ENCODE measurements at places on chromosomes 2 and 18.

DNA sequence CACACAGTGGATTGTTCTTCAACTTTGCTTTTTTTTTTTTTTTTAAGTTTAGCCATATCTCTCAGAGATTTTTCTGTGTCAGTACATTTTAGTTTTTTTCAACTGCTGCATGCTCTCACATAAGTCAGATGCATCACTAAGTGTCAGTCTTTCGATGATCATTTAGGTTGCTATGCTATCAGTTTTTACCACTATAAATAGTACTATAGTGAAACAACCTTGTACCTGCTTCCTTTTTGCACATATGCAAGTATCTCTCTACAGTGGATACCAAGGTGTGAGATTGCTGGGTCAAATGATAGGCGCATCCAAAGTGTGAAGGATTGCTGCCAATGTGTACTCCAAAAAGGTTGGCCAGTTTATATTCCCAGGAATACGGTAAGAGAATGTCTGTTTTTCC, 33.5 kb upstream of the MAP4K3 start:
- no peak for DNase-seq

DNA sequence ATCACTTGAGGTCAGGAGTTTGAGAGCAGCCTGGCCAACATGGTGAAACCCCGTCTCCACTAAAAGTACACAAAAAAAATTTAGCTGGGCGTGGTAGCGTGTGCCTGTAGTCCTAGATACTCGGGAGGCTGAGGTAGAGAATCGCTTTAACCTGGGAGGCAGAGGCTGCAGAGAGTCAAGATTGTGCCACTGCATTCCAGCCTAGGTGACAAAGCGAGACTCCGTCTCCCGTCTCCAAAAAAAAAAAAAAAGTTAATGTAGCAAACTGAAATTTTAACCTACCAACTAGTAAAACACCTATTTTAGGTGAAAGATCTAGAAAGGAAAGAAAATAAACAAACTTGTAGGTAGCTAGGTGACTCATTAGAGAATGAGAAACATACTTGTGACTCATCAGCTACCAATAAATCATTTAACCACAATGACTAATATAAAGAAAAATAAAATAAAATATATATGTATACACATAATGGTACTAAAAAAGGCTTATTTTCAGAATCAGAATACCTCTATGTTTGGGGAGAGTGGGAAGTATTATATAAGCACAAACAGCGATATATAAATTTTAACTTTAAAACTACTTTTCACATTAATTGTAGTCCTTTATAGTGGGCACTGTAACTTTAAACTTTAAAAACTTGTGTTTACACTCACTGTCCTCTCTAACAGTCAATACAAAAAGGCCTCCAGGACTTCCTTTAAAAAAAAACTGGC, 36.6 kb downstream of the DARS1 start:
- peak; percentile 15 for DNase-seq

DNA sequence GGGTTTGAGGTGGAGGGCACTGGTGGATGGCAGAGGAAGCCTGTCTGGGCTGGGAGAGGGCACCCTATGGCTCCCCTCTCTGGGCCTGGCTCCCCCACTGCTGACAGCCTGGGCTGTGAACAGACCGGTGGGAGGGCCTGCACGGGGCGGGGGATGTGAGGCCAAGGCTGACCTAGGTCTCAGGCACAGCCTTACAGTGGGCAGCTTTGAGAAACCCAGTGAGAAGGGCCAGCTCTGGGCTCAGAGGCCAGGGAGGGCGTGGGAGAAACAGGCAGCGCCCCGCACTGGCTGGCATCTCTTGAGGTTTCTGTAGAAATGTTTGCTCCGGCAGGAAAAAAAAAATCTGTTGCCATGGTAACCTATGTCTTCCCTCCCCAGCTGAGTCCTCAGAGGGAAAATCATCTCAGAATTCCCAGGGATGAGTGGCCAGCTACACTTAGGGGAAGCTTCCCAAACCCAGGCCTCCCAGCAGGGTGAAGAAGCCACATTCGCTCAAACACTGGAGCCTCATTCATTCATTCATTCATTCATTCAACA, 71.7 kb upstream of the TAF1B start:
- DNase-seq = no peak

DNA sequence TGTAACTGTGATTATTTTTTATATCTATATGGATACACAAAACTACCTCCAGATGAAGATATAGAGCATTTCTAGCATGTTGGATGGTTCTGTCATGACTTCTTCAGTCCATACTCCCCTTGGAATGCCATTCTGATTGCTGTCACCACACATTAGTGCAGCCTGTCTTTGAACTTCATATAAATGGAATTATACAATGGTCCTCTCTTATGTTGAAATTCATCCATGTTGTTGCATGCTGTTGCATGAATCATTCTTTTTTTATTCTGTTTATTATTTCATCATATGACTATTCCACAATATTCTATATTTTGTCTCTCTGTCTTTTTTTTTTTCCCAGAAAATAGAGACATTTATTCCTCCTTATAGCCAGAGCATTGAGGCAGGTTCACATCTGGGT, 74.1 kb downstream of the OSBPL6 start:
- DNase-seq = peak; percentile 11

GRCh38 chr2:18154812-18155211, 276.3 kb downstream of the KCNS3 start:
- DNase-seq = no peak

GRCh38 chr18:24656050-24656449, 195.6 kb downstream of the HRH4 start:
- no peak for DNase-seq

GRCh38 chr18:6878556-6879297, 149.2 kb downstream of the ARHGAP28 start:
- DNase-seq = no peak

DNA sequence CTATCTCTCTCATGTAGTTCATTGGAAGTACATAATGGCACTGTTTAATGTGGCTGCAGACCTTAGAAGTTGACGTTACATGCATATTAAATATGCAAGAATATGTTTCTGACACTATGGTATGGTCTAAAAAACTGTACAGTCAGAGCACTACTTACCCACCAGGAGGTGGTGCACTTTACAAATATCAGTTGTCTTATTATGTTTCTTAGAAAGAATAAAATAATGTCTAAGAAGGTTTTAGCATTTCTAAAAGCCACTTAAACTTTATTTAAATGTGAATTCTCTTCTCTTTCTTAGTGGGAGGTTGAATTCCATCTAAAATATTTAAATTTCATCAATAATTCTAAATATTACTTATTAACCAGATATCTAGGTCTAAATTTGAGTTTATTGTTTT, 4.3 kb downstream of the TMEFF2 start:
- peak; percentile 41 for DNase-seq

DNA sequence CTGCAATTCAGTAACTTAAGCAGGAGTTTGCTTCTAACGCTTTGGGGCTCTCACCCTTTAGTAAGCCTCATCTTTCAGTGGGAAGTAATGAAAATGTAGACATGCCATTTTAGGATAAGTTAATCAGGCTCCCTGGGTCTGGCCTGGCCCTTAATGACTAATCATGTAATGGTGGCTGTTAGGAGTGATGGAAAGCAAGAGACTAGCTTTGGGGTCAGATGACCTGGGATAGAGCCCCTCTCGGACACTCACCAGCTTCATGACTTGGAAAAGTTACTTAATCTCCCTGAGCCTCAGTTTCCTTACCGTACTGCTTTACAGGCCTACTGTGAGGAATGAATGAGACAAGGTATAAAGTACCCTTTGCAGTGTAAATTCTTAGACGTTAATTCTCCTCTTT, 194.4 kb downstream of the LPIN1 start:
- DNase-seq = no peak

DNA sequence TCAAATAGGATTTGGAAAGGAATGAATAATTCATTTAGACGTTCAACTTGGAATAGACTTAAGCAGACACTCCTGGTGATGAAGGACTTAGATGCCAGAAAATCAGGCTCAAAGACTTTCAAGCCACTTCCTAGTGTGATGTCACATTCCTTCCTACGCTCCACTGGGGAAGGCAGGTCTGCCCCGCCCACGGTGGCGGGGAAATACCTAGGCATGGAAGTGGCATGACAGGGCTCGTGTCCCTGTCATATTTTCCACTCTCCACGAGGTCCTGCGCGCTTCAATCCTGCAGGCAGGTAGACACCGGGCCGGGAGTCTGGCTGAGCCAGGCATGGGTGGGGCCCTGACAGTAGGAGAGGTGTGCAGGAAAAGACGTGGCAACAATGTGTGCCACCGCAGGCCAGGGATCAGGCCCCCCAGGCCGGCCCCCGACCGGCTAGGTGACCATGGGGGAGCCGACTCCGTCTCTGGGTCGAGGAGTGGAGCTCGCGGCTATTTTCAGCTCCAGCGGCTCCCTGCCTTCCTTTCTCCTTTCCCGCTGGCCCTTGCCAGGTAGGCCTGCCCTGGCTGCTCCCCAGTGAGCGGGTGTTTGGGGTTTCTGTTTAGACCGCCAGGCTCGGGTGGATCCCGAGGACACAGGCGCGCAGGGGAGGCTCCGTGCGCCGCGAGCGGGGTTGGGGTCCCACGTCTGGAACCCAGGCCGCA, at the start of gene IL1RL2:
TSS of gene IL1RL2 (plus strand) at position 233 of the 705 bp plus-strand sequence. CDS start 845 bp downstream, outside the sequence.
- DNase-seq = peak; percentile 41

- no peak for DNase-seq
Measured at GRCh38 chr18:10916865-10917264, 232.5 kb downstream of the PIEZO2 start.

- no peak for DNase-seq
Measured at GRCh38 chr2:224666951-224667553, 49.1 kb downstream of the CCDC195 start.

DNA sequence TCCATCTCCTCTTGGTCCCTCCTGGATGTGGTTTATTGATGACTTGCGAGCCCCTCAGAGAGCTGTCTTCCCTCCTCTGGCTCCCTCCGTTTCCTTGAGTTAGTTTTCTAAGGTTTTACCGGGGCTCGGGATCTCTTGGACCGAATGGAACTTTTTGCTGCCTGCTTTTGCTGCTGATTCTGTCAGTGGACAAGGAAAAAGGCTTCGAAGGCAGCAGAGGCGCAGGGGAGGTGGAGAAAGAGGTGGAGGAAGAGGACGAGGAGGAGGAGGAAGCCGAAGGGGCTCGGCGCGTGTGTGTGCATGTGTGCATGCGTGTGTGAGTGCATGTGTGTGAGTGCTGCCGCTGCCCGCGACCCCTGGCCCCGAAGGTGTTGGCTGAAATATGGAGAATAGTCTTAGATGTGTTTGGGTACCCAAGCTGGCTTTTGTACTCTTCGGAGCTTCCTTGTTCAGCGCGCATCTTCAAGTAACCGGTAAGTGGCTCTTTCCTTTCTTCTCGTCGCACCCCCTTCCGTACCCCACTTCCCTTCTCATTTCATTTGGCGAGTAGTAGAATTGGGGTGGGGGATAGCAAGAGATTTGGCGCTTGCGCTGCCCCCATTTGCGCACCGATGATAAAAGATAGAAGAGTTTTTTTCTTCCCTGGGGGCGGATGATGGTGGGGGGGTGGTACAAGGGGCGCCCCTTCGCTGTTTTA, 557 bp downstream of the DCC start:
- no peak for DNase-seq

DNA sequence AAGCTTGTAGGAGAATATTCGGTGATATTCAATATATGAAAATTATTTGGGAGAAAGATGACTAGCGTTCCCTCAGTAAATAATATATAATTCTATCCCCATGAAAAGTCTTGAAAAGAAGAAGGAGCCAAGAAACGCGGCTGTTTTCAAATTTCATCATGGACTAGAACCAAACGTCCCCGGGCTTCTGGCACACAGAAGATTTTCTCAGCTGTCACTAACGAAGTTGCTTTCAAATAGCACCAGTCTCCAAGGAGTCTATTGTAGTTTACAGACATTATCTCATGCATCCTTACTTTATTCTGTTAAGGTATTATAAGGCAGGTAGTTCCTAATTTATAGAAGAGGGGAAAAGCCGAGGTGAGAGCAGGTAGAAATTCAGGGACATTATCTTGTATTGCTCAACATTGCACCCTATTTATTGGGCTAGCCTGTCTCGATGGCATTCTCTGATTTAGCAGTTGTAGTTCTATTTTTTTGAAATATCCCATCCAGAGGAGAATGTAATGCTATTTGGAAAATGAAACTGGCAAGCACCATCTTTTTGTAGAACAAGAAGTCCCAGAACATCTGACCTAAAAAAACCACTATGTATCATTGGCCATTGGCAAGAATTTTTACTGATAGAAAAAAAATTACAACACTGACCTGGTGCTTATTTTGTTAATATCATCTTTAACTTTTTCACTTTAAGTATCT, 198.1 kb upstream of the RASGRP3 start:
- no peak for DNase-seq

GRCh38 chr2:38634684-38635083, 31.2 kb upstream of the GALM start:
- DNase-seq = peak; percentile 80

- DNase-seq = peak; percentile 31
Measured at GRCh38 chr2:73260338-73260984, 23.8 kb downstream of the FBXO41 start.

DNA sequence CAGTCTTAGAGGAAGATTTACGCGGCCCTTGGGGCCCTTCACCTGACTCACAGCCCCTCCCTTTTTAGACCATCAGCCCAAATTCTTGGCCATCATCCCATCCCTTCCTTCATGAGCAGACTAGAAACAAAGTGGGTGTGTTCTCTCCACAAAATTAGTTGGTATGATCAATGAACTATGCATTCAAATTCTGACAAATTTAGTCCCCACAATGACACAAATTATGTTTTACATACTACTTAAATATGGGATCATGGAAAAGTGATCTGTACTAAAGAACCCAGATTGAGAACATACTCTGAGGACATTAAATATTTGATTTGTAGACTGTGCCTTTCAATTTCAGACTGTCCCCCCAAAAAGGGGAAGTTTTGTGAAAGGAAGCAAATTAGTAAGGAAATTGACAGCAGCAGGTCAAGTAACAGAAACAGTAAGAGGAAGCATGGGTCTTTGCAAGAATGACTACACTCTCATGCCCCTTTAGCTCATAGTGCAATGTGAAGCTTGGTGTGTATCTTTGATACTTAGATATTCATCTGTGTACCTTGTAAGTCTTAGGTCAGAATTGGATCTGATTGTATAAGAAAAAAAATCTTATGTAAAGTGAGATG, 2.2 kb upstream of the MAPRE2 start:
- DNase-seq = peak; percentile 91

- no peak for DNase-seq
Measured at GRCh38 chr2:925309-925708, 25.3 kb upstream of the SNTG2 start.

DNA sequence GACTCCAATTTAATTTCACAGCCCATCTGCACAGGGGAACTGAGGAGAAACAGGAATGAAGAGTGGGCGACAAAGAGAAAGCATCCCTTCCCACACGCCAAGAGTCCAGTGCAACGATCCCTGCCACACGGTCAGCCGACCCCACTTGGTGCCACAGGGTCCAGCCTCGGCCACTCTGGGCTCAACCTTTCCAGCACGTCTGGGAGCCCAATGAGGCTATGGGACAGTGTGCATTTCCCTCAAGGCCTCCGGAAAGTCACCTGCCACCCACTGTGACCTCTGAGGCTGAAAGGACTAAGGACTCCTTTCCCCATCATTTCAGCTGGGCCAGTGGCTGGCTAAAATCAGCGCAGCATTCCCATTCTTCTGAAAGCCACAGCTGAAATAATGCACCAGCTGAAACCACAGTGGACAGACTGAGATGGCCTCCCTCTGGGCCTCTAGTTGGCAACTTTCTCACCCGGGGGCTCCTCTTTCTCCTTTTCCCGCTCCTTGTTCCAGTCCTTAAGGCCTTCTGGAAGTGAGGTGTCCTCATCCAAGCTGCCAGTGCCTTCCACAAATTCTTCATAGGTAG, 21.2 kb downstream of the TUBB6 start:
- DNase-seq = no peak
